ENCODE measurements at places on chromosomes 3 and 15.

DNA sequence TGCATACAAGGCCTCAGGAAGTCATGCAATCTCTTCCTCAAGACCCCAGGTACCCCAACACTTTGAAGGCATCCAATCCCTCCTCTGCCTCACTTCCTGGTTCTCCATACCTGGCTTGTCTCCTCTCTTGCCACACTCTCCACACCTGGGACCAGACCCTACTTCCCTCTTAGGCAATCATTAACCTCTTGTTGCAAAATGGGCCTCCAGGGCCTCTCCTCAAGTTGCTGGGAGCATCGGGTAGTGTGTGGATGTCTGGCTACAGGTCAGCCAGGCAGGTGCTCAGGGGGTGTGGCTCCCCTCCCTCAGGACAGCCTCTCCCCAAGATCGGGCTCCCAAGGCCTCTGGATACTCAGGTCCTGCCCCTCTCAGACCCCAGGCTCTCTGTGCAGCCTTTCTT is 8.6 kb downstream of the PLA2G4E start:
- DNase-seq = no peak

DNA sequence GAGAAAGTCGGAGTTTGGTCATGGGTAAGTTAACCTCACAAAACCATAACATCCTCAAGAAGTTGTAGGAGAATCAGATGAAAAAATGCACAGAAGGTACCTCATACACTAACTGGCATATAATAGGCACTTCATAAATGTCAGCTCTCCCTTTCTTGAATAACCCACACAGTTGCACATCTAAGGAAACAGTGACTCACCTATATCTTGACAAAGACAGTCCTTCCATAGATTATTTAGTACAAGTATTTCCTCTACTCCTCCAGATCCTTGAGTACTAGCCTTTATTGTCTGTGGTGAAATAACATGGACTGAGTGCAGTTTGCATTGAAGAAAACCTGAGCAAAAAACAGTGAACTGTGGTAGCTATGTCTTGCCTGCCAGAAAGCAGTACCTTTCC is 46.6 kb downstream of the MAGI1 start:
- no peak for DNase-seq

GRCh38 chr15:62363913-62364312 is 198.8 kb upstream of the C2CD4B start:
- no peak for DNase-seq

- no peak for DNase-seq
These were observed 24.8 kb downstream of the IL16 start for GRCh38 chr15:81221449-81221848.

DNA sequence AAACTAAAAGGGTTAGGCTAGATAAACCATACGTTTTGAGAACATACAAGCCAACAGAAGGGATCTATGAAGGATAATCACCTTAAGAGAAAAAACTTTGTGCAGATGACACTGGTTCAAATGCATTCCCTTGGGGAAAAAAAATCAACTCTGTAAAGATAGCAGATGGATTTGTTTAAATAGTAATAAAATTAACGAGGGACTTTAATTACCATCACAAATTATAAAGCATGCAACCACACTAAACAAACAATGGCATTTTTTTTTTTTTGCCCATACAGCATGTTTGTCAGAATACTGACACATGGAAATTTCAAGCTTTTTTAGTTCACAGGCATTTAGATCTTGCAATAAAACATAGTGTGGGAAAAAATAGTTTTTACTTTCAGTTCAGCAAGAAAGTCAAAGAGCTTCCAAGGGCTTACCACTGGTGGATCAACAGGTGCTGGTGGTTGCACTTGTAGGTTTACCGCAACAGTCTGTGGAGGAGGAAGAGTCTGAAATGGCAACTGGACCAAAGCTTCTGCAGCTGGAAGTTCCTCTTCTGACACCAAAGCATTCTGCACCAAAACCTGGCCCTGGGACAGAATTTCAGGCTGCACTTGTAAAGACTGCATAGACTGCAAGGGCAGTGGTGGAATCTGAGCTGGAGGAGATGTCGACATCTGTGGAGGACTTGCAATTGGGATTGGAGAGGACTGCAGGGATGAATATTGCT is 53.1 kb downstream of the PHC3 start:
- DNase-seq = no peak

DNA sequence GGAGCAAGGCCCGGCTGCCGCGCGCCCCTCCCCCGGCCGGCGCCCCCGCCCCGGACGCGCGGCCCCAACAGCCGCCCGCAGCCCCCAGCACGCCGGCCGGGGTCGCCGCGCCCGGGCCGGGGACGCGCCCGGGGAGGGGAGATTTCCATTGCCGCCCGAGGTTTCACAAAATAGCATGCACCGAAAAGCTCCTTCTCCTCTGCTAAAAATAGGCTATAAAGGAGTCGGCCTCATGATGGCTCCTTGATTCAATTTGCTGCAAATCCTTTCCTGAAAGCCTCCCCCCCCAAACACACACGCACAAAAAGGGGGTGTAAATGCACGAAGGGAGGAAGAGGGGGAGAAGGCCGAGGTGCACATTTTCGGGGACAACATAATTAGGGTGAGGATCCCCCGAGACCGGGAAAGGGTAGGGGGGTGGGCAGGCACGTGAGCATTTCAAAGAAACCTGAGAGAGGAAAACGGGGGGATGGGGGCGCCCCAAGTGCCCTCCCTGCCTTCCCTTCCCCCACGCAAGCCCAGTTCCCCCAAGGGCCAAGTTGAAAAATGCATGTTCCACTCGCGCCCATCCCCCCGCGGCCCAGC is 734 bp downstream of the TBL1XR1 start:
- peak; percentile 55 for DNase-seq

DNA sequence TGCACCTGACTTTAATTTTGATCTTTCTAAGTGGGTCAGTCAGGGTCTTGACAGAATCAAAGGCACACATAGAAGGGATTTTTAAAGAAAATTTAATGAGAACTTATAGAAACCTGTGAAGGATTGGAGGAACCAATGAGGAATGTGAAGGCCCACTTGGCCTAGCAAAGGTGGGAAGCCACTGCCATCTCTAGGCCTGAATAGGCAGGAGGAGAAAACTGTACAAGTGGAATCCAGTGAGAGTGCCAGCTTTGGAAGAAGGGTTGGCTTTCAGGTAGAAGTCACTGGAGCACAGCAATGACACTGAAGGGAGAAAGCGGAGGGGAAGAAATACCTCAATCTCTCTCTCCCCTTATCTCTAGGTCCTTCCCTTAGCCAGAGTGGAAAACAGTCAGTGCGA is 380.7 kb upstream of the KCNMB2 start:
- DNase-seq = no peak

GRCh38 chr3:191523148-191523547 is 62.2 kb downstream of the PYDC2 start:
- DNase-seq = no peak

DNA sequence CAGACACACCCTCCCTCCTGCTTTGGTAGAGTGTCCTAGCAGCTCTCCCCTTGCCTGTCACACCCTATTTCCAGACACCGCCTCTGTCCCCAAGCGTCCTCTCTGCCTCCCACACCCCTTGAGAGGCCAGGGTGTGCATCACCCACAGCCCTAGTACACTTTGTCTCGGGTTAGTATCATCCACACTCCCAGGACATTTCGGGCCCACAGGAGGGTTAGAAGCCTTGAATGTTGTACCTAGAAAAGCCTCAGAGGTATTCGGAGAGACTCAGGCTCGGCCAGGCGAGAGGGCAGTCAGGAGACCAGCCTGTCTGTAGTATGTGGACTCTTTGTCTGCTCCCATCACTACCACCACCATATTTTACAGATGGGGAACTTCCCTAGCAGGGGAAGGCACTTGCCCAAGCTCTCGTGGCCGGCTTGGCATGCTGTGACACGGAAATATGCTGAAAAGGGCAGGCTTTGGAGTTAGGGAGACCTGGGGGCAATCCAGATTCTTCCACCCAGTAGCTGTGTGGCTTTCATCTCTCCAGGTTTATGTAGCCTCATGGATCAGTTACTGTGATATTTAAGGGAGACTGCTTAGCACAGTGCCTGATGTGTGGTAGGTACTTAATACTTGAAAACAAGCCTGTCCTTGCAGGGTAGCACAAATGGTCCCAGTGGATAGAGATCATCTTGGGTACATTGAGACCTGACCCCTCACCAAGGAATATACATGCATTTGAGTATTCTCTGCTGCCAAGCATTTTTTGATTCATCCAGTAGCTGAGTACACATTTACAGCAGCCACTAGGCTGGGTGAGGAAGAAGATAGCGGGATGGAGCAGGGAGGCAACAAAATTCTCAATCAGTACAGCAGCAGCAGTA is 1.4 kb downstream of the TMEM43 start:
- DNase-seq = no peak

GRCh38 chr3:34619990-34620389 is 821.6 kb downstream of the PDCD6IP start:
- no peak for DNase-seq

- no peak for DNase-seq
These were observed 186.6 kb upstream of the ROPN1 start for GRCh38 chr3:124178531-124178930.

DNA sequence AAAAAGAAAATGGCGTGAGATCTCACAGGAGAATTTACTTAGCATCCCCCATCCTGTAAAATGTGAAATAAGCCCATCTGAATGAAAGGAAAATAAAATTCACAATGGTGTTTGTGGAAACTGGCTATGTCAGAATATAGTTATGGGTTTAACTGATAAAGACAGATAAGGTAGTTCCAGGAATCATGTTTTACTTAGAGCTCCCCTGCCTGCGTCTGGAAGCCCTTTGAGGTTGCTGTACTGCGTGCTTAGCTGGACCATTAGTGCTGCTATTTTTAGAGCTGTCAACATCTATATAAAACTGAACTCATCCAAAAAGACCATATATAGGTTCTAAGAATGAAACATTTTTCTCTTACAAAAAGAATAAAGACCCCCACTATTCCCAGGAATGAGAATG is 130.8 kb downstream of the LSAMP start:
- DNase-seq = no peak

DNA sequence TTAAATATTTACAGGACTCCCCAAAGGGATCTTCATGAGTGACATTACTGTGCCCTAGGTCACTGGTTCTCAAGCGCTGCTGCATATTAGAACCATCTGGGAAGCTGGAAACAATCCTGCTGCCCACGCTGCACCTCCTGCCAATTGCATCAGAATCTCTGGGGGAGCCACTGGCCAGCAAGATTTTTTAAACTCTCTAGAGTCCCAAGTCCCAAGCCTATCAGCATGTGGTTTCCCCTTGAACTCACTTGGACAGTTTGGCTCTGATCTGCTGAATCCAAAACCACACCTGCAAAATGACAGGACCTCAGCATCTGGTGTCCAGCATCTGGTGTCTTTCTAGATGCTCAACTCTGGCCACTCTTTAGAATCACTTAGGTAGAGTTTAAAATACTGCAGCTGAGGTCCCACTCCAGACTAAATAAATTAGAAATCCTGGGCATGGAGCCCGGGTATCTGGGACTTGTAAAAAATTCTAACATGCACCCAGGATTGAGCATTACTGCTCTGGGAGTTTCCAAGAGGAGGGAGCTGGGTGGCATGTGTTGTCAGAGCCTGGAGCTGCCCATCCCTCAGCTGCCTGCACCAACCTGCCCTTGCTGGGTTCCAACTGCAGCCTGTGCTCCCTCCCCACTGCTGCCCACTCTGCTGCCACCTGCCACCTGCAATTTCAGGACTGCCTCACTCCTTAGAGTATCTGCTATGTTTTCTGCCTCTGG is 311.3 kb downstream of the SLC9A9 start:
- DNase-seq = no peak

DNA sequence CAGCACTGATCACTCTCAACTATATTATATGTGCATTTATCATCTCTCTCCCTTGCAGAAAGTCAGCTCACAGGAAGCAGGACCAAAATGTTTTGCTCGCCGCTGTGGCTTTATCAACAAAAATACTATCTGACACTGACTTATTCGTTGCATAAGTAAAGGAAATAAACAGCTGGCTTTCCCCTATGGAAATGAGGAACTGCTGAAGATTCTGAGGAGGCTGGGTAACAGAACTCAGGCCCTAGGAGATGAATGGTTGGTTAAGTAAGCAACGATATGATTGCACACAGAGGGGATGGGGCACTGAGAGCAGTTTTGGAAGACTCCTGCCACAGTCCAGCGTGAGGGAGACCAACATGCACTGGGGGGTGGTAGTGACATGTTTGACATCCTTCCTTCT is 181.1 kb downstream of the STT3B start:
- DNase-seq = no peak

DNA sequence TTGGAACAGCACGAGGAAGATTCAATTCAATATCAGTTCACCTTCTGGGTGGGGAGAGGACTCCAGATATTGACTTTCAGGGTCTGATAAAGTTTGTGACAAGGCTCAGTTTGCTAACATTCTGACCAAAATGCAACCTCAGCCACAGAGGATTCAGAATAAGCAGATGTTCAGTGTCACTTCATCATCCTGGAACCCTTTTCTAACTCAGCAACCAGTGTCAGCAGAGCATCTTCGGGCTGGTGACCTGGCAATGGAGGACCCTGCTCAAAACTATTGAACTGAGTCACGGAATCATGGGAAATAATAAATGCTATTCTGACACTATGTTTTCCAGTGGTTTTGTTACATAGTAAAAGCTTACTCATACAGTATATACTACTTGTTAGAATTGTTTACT is 433.4 kb upstream of the CFAP20DC start:
- DNase-seq = no peak

DNA sequence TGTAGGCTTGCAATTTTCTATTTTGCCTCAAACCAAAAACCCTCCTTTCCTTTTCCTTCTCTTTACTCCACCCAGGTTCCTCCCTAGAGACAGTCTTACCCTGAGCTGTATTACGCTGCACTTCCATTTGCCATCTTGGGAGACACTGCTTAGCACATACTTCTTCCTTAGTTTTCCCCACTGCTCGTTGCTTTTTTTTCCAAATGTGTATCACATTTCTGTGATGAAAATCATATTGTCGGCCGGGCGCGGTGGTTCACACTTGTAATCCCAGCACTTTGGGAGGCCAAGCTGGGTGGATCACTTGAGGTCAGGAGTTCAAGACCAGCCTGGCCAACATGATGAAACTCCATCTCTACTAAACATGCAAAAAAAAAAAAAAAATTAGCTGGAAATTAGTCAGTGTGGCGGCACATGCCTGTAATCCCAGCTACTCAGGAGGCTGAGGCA is 29.5 kb downstream of the POPDC2 start:
- DNase-seq = no peak

DNA sequence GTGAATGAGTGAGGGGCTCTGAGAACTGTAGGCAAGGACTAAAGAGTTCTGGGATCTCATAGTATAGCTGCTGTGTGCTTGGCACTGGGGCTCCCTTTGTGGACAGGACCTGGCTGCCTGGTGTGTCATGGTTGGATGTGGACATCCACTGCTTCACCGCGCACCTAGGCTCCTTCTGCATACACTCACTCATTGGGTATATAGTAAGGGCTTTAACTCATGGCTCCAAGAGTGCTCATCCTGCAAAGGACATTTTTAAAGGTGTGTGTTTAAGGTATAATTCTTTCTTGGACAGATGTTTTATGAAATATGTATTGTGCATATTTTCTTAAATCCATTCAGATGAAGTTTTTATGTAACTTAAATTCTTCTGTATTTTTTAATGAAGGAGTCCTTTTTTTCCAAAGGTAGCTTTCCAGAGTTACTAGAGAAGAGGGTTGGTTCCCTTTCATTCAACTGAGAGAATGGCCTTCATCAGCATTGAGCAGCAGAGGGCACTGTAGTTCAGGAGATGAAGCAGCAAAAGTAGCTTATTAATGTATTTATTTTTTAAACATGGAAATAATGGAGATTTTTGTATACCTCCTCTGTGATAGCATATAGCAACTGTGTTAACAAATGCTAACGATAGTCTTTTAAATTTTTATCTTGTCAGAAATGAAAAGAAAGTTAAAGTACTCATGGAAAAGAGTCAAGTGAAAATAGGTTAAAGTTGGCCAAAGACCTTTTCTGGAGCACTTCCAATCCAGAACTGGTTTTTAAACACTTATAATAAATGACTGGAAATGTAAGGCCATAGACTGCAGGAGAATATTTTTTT is 25.2 kb downstream of the OXNAD1 start:
- peak; percentile 77 for DNase-seq

GRCh38 chr15:67138891-67139855 is 73.8 kb downstream of the SMAD3 start:
- DNase-seq = no peak
